Kasumi-1 (cell line): ENCODE measurements at places on chromosomes 1 and 21.
A peak's percentile ranks its signal among the peaks of the same experiment; 100 is the strongest.

DNA sequence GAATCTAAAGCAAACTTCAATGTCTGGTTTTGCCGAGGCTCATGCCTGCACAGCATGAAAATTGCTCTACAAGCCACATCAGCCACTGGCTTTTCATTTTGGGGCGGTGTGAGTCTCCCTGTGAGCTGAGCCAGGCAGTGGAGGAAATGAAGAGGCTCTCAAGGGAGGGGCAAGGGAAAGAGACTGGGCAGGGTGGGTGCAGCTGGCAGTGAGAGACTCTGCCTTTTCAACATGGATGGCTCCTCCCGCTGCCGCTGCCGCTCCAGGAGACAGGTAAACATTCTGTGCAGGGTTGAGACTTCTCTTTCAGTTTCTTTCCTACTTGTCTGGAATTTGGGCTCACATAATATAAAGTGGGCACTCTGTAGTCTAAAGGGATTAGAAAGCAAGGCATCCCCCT is 11.3 kb upstream of the CTSE start:
- DNase-seq, result peak; percentile 66

GRCh38 chr1:43851561-43852338 is 81.9 kb upstream of the ARTN start:
- no peak for DNase-seq

DNA sequence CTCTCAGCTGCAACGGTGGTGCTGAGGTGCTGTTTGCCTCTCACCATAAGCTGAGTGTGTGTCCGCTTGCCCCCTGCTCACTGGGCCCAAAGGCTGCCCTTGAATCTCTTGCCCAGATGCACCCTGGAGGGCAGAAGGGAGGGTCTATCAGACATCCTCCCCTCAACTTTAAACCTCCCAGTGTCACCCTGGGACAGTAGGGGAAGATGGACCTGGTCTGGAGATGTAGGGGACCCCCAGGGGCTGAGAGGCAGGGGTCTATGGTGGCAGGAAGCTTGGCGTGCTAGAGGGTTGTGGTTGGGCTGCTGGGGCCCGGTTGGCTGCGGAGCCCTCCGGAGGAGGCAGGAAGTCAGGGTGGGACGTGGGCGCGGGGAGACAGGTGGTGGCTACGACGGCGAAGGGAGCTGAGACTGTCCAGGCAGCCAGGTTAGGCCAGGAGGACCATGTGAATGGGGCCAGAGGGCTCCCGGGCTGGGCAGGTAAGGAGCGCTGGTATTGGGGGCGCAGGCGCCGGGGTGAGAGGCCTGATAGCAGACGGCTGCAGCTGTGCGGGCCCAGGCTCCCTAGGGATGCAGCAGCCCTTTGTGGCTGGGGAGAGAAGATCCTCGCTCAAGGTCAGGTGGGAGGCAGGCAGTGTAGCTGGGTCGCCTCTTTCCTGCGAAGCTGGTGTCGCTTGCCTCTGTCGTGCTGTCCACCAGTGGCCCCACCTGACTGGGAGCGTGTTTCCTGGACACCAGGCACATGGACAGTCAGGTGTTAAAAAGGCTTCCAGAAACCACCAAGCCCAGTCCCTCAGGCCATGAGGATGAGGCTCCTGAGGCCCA is at the start of gene LCK:
LCK (plus strand) TSS at position 373 of the 824 bp plus-strand sequence. CDS start 23,065 bp downstream, outside the sequence.
- DNase-seq, result no peak

DNA sequence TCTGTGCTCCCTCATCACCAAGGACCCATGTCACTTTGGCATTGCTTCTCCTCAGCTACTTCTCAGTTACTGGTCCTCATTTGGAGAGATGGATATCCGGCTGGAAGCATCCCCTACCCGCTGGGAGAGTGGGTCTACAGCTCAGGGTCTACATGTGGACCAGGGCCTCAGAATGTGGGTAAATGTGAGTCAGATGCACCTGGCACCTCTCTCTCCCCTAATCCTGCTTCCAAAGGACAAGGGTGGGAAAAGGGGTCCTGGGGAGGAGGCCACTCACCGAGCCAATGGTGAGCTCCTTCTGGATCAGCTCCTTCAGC is 908 bp downstream of the S100A6 start:
- no peak for DNase-seq

GRCh38 chr21:14303731-14304488 is 79.0 kb downstream of the HSPA13 start:
- no peak for DNase-seq

DNA sequence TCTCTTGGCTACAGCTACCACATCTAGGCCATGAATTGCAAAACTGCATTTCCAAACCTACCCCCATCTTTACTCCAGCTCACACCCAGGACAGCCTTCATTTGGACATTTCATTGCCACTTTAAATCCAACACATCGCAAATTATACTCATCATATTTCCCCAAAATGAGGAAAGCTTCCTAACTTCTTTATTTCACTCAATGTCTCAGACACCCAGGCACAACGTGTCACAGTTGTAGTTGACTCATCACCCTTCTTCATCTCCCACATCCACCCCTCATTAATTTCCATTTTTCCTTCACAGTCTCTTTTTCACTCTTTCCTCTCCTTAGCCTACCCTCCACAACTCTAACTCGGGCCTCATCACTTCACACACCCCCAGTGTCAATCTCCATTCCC is 6.7 kb downstream of the OTUD7B start:
- no peak for DNase-seq

GRCh38 chr1:10204003-10204642 is 6.2 kb upstream of the KIF1B start:
- no peak for DNase-seq

- DNase-seq, result no peak
Measured at GRCh38 chr1:115074839-115075534, 14.3 kb downstream of the TSPAN2 start.

GRCh38 chr1:156104065-156104810 is 10.3 kb upstream of the LMNA start:
- peak; percentile 37 for DNase-seq

DNA sequence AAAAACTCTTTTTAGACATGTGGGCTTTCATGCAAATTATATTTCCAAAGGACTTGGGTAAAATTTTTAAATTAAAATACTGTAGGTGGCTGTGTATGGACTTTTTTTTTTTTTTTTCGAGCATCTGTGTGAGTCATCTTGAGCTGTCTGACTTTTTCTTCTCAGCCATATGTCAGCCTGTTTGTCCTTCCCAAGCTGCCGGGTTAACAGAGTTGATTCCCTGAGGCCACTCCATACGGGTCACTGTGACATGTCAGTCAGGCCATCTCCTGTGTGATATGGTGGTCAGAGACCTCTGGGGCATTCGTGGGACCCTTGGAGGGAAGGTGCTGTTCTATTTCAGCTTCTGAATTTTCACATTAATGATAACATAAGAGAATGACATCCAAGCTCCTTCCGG is 148.3 kb downstream of the KCNJ6 start:
- no peak for DNase-seq

GRCh38 chr1:221335161-221336101 is 406.5 kb downstream of the DUSP10 start:
- no peak for DNase-seq

DNA sequence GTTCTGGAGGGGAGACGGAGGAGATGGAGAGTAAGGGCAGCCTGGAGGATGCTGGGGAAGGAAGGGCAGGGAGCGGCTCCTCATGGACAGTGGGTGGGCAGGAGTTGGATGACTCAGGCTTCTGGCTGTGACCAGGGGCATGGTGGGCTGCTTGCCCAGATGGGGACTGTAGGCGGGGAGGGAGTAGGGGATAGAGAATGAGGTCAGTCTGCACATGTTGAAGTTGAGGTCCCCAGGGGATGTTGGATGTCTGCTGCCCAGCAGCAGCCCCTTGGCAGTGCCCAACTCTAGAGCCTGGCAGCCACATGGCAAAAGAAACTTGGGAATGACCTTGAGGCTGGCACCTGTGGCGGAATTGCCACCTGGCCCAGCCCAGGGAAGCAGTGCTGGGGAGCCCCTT is 6.4 kb downstream of the SELENON start:
- no peak for DNase-seq

GRCh38 chr1:160538985-160539651 is 16.1 kb upstream of the SLAMF6 start:
- no peak for DNase-seq

DNA sequence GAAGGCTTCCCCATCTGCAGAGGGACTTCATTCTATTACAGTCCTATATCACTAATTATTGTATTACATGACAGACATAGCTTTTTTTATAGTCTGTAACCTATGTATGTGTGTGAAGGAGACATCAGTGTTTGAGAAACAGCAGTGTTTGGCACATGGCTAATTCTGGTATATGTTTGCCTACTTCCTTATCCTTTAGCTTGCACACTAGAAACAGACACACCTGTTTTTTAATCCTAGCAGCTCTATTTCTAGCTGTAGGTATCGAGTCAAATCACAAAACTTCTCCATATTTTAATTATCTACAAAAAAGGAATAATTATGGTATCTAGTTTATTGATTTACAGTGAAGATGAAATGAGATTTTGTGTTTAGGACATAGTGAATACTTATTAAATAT is 129.4 kb upstream of the CACYBP start:
- no peak for DNase-seq
